ENCODE measurements at places on chromosomes 11 and 22. TPM values are rescaled to one million over a fixed set of nuclear protein-coding genes. Genes with fewer than 3 reads are reported as not detected.

The CDK2AP2 gene
- total RNA-seq = 70.0 TPM

The XKR3 gene
- not detected for total RNA-seq

The UPK2 gene
- not detected for total RNA-seq

The ALKBH3 gene
- 10.5 TPM for total RNA-seq

The DDI1 gene
- total RNA-seq = not detected

The F2 gene
- not detected for total RNA-seq

The HPX gene
- not detected for total RNA-seq

The APOL5 gene
- total RNA-seq = not detected

The PDGFB gene
- total RNA-seq = 22.0 TPM

The SERHL2 gene
- total RNA-seq = 3.9 TPM

The CNIH2 gene
- total RNA-seq = not detected

The MS4A7 gene
- total RNA-seq = 16.0 TPM

The SCGB1D2 gene
- total RNA-seq = not detected

The ANO9 gene
- 0.11 TPM for total RNA-seq

The DBX1 gene
- not detected for total RNA-seq

The CASP5 gene
- total RNA-seq = not detected

The OR6T1 gene
- not detected for total RNA-seq

The SUSD2 gene
- 9.5 TPM for total RNA-seq

The EWSR1 gene
- 153 TPM for total RNA-seq

The SELENOH gene
- total RNA-seq = 147 TPM

The PRRG4 gene
- total RNA-seq = 1.4 TPM

The IRAG1 gene
- total RNA-seq = 10.9 TPM

The CAPN1 gene
- 93.0 TPM for total RNA-seq

The ACAD8 gene
- total RNA-seq = 32.9 TPM

The RFPL1 gene
- total RNA-seq = not detected

The ANGPTL5 gene
- total RNA-seq = 1.4 TPM

The GAL gene
- not detected for total RNA-seq

The NCAPH2 gene
- total RNA-seq = 33.4 TPM

The CD3E gene
- 1.8 TPM for total RNA-seq

The NXPE2 gene
- total RNA-seq = 0.22 TPM

The KRTAP5-7 gene
- not detected for total RNA-seq

The UPB1 gene
- 2.4 TPM for total RNA-seq

The SULT4A1 gene
- not detected for total RNA-seq

The CRYAB gene
- total RNA-seq = 3,608 TPM

The OMP gene
- total RNA-seq = not detected

The OLFML1 gene
- total RNA-seq = 4.6 TPM

The ALX4 gene
- total RNA-seq = not detected

The CAVIN3 gene
- 86.7 TPM for total RNA-seq

The MGAT3 gene
- total RNA-seq = 11.3 TPM

The HMBS gene
- 13.3 TPM for total RNA-seq

The LRRC74B gene
- total RNA-seq = not detected

The RTN4RL2 gene
- total RNA-seq = 1.3 TPM

The COA4 gene
- total RNA-seq = 90.7 TPM

The TEX12 gene
- not detected for total RNA-seq

The ELMOD1 gene
- 4.2 TPM for total RNA-seq

The ZP1 gene
- total RNA-seq = not detected

The FRMD8 gene
- 23.8 TPM for total RNA-seq

The GRAP2 gene
- total RNA-seq = 2.4 TPM

The MAP6 gene
- total RNA-seq = 6.3 TPM

The RAB39A gene
- total RNA-seq = 0.22 TPM

The KCNJ5 gene
- 23.3 TPM for total RNA-seq

The OR10A2 gene
- total RNA-seq = not detected

The DGAT2 gene
- total RNA-seq = 27.7 TPM

The DRAP1 gene
- total RNA-seq = 72.1 TPM

The SCARF2 gene
- total RNA-seq = 11.0 TPM

The SYT13 gene
- total RNA-seq = 11.4 TPM

Measured in right atrium auricular region (tissue), 2 donors.